ENCODE measurements at places on chromosomes 2 and 18.

DNA sequence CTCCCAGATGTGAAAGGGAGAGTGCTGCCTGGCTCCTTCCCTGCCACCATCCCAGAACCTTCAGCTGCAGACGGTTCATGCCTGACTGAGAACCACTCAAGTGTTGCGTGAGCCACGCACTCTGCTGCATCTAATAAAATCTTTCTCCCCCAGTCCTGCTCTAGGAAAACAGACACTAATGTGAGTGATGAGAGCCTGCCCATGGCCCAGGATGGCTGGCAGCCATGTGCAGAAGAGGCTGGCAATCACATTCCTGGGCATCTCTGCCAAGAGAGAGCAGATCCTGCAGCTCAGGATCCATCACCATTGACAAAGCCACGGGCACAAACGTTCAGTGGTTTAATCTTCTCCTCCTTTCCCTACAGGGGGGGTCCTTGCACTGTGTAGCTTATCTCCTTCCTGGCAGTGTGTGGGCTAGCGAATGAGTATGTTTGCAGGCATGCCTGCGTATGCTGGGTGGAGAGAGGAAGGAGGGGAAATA, 477.5 kb downstream of the SLC4A3 start:
- DNase-seq, result no peak

DNA sequence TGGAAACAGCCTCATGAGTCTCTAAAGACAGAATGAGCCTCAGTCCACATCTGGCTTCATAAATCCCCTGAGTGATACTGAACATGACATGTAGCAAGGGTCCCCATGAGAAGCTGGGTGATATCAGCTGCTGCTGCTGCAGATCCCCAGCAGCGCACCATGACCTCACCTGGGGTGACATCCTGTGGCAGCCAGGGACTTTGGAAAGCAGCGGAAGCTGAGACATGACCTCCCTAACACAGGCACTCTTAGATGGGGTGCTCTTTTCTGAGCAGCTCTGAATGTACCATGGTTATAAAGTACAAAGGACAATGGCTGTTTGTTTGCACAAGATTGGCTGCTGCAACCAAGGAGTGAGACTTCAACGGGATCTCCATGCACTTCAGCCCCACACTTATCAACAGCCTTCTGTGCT, 74.7 kb upstream of the TMEM200C start:
- no peak for DNase-seq

GRCh38 chr2:676647-677055, 555 bp downstream of the TMEM18 start:
- DNase-seq, result peak; percentile 98

DNA sequence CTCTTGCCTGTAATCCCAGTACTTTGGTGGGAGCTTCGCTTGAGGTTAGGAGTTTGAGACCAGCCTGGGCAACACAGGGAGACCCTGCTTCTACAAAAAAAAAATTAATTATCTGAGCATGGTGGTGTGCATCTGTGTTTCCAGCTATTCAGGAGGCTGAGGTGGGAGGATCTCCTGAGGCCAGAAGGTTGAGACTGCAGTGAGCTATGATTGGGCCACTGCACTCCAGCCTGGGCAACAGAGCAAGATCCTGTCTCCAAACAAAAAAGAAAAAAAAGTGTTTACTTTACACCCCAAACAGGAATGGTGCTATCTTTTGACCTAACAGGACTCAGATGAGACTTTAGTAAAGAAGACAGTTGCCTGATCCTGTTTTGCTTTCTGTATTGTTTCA, 35.6 kb downstream of the MAL start:
- no peak for DNase-seq

DNA sequence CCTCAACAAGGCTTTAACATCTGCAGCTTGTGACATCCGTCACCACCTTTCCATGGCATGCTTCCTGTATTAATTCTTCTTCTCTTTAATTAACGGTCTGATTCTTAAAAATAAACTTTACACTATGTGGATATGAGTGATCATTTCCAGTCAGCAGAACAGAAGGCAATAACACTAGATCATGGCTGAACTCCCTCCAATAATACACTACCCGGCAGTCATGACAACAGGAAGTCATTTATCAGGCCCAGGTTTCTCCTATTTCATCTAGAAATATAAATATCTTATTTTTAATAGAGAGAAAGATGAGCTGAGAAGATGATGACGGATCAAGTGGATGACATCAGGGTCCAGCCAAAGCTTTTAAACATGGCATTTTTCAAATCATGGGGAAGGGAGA, 792.2 kb downstream of the SLC4A3 start:
- no peak for DNase-seq

GRCh38 chr2:7929281-7929680, 752.6 kb upstream of the ID2 start:
- DNase-seq, result no peak

- no peak for DNase-seq
These were observed 285.0 kb upstream of the KCNH7 start for GRCh38 chr2:163123526-163123925.

DNA sequence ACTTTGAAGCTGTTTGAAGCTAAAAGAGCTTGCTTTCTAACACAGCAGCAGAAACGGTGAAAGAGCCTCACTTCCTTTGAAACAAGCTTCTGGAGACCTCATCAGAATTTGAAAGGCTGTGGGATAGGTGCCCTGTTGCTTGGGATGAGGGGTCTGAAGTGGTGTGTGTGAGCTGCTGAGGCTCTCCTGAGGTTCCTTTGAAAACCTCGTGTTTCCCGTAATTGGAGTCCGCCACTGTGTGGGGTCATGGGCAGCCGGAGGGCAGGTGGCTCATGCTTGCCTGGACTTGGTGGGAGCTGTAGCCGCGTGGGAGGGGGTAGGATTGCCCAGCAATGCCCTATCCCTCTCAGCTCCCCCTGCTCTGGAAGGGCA, 34.4 kb downstream of the CABLES1 start:
- no peak for DNase-seq

DNA sequence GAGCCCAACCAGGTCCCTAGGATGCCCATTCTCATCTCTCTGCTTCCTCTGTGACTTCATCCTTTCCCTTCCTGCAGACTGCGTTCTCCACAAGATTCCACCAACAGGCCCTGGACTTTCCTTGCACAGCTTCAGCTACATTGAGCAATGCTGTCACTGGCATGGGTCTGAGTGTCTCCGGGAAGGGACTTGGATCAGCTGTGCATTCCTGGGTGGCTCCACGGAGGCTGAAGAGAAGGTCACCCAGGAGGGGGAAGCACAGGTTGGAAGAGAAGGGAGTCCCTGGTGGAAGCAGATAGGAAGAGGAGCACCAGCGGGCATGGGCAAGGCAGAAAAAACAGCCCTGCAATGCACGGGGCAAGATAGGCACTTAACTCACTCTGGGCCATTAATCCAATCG, 140.5 kb downstream of the UXS1 start:
- no peak for DNase-seq

Data from activated CD4-positive, alpha-beta T cell treated with anti-CD3 and anti-CD28 coated beads, Interleukin-2, amount 50 U/mL, for 48 hours (primary cell).